Naive B cell (primary cell): ENCODE measurements at places on chromosomes 13 and 19. TPM values are rescaled to one million over a fixed set of nuclear protein-coding genes. Genes with fewer than 3 reads are reported as not detected.

DNA sequence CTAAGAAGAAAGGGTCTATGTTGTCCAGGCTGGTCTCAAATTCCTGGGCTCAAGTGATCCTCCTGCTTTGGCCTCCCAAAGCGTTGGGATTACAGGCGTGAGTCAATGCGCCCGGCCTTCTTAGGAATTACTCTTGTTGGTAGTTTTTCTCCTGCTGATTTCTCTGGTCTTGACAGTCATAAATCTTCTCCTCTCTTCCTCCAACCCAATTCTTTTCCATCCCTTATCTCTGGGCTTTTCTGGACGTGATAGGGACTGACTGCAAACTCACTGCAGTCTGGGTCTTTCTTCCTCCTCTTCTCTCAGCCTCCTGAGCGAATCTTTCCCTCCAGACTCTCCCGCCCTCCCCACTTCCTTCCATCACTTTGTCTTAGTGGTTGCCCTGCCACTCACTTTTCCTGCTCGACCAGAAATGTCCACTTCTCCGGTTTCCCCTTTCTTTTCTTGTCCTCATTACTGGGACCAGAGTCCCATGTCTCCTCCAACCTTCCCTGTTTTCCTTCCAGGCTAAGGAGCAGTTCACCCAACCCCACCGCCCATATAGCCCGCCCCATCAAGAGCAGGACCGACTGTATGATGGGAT, 21.9 kb upstream of the TIMM44 start:
- H3K27me3 ChIP-seq = no peaks in the 10 kb centered on the region
- H3K27ac ChIP-seq = no peak overlapping the region
- H3K36me3 ChIP-seq = peaks cover 13% of the 10 kb centered on the region
- H3K4me1 ChIP-seq = no peaks in the 10 kb centered on the region
- H3K4me3 ChIP-seq = no peak overlapping the region

GRCh38 chr19:2495130-2495641, 19.3 kb downstream of the GADD45B start:
- H3K4me1 ChIP-seq = peaks cover 21% of the 10 kb centered on the region
- H3K36me3 ChIP-seq = no peaks in the 10 kb centered on the region
- H3K27ac ChIP-seq = no peak overlapping the region
- H3K27me3 ChIP-seq = peaks cover 19% of the 10 kb centered on the region
- H3K4me3 ChIP-seq = peak overlapping the region; percentile 88

The LRG1 gene
- 0.25 TPM for polyA plus RNA-seq

The LIM2 gene
- not detected for polyA plus RNA-seq

- DNase-seq = no peak
- no peak overlapping the region for H3K4me3 ChIP-seq
- H3K4me1 ChIP-seq = peaks cover 24% of the 10 kb centered on the region
- no peak overlapping the region for H3K27ac ChIP-seq
Observed at GRCh38 chr19:1955171-1956121, 14.5 kb downstream of the CSNK1G2 start.

GRCh38 chr19:45125975-45126493, 33.1 kb downstream of the PPP1R37 start:
- no peaks in the 10 kb centered on the region for H3K36me3 ChIP-seq
- no peaks in the 10 kb centered on the region for H3K27me3 ChIP-seq
- no peak overlapping the region for H3K27ac ChIP-seq
- DNase-seq = peak; percentile 50
- no peak overlapping the region for H3K4me3 ChIP-seq

GRCh38 chr19:13044231-13044836, 49.1 kb downstream of the NFIX start:
- peaks cover 4% of the 10 kb centered on the region for H3K4me1 ChIP-seq
- no peak overlapping the region for H3K4me3 ChIP-seq
- peaks cover 6% of the 10 kb centered on the region for H3K27me3 ChIP-seq
- H3K27ac ChIP-seq = no peak overlapping the region
